Activated T-cell treated with anti-CD3 and anti-CD28 coated beads, Interleukin-2, amount 50 U/mL, for 1 hour (primary cell): ENCODE measurements at places on chromosomes 2 and 18.

DNA sequence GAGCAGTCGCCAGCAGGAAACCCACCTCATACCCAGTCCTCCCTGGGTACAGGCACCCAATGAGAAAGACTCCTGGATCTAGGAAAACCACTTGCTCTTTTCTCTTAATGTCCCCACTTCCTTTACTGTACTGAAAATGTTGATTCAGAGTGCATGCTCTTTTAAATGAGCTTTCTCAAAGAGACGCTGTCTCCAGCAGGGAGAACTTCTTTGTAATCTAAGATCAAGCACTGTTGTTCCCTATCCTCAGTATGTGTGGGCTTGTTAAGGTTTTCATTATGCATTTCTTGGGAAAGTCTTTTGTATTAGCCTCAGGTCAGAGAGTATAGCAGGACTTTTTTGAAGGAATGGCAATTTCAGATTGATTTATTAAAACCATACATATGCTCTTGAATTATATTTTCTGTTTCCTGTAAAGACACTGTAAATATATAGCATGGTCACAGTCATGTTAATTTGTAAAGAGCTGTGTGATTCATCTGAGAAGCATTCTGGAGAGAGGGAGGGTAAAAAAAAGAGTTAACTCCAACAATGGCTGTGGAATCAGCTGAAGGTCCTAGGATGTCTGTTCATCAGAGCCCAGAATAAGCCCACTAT lies 178.1 kb downstream of the MGAT5 start:
- DNase-seq: no peak

DNA sequence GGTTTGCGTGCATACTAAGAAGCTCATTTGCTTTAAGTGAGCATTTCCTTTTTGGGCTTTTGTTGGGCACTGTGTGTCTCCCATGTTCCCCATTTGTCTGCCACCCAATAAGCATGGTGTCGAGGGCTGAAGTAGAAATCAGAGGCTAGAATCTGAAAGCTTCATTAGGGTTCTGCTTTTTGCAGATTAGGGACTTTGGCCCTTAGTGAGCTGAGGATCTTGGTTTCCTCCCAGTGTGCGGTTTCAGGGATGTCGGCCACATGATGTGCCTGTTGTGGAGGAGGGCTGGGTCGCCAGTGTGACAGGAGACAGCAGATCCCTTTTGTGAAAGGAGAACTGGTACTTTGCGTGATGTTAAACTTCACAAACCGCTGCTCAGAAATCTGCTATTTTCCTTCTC lies 41.1 kb downstream of the PLEKHB2 start:
- no peak for DNase-seq

DNA sequence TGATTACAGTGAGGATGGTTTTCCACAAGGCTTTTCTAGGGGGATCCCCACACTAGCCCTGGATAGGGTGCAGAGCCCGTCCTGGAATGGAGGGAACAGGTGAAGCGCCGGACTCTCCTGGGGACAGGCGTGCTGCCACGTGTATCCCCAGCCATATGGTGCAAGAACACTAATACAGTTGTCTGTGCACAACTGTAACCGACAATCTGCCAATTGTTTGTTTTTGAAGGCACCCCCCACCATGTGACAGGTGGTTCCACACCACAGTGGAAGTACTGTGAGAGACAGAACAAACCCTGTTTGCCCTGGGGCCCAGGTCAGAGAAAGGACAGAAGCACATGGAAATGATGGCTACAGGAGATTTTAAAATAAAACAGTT lies 52.9 kb downstream of the MYCN start:
- no peak for DNase-seq

- no peak for DNase-seq
Observed at GRCh38 chr2:237109421-237109934, 23.8 kb downstream of the COPS8 start.

DNA sequence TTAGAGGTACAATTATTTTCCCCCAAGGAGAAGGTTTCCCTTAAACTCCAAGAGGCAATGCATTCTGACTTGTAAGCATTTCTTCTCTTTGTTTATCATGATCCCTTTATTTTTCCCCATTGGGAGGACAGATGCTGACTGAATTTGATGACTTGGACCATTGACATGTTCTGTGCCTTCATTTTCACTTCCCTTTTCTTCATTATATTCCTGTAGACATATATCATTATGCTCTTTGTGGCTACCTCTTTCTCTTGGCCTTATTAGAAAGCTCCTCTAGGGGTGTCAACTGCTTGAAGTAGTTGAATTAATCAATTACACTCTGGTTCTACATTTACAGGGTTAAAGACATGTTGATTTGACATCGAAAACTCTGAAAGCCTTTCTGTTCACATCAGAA lies 330.0 kb upstream of the DCC start:
- no peak for DNase-seq

- no peak for DNase-seq
Observed at GRCh38 chr2:1988049-1988448, 243.7 kb upstream of the PXDN start.

DNA sequence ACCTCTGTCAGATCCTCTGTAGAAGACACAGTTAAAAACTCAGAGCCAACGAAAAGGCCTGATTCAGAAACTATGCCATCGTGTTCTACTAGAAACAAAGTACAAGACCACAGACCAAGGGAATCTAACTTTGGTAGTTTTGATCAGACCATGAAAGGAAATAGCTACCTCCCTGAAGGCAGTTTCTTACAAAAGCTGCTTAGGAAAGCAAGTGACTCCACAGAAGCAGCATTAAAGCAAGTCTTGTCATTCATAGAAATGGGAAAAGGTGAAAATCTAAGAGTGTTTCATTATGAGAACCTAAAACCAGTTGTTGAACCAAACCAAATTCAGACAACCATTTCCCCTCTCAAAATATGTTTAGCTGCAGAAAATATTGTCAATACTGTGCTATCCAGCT lies 58.2 kb downstream of the FSIP2 start:
- DNase-seq: no peak

DNA sequence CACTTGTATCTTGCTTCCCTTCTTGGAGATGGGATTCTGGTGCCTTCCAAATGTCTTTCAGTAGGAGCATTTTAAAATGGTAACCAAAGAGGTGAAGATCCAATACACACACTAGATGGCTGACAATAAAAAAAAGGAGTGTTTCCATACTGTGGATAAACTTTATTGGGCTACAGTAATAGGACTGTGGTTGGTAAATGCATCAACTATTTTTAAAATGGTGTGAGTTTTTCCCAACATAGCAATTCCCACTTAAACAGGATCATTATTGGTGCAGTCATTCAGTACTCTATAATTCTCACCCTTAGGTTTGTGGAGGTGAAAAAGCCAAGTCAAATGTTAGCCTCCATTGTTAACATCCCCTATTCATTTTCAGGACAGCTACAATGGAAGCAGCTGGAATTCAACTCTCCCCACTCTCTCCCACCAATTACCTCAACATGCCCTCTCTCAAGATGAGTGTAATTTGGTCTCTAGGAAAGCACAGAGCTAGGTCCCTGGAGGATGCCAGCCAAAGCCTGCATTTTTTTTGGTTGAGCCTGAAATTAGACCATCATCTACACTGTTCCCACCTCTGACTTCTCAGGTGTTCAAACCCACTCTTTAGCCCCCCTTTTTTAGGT lies 273.3 kb downstream of the TCF4 start:
- no peak for DNase-seq

- no peak for DNase-seq
Observed at GRCh38 chr2:161063946-161064306, 96.3 kb upstream of the TANK start.
